ENCODE measurements at places on chromosomes 11 and 22.

DNA sequence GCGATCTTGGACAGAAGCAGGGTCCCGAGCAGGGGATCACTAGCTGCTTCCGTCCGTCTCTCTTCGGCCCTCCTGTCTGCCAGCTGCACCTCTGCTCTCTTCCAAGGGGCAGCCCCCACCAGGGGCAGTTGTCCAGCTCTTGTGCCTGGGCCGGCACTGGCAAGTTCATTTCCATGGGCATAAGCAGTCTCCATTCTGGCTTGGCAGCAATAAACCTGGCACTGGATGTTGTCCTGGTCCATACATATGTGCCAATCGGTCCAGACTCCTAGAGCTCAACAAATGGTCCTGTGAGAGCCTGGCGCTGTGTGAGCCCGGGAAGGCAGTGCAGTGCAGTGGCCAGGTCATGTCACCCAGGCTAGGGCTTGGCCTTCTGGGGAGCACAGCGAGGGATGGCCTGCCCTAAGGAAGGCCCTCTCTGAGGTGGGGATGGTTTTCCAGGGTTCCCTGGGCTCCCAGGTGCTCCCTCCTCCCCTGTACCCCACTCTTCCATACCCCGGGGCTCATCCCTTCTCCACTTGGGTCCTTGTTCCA lies 60.4 kb downstream of the RPS6KA4 start:
- DNase-seq = no peak

- no peak for DNase-seq
Measured at GRCh38 chr11:68328374-68329091, 16.1 kb downstream of the LRP5 start.

- no peak for DNase-seq
Measured at GRCh38 chr22:45932071-45932470, 44.9 kb downstream of the WNT7B start.

GRCh38 chr11:112377946-112378345 lies 117.3 kb upstream of the PLET1 start:
- no peak for DNase-seq

All from Caco-2 (cell line).